Naive thymus-derived CD4-positive, alpha-beta T cell (primary cell): ENCODE measurements at places on chromosomes 5 and 9. TPM values are rescaled to one million over a fixed set of nuclear protein-coding genes. Genes with fewer than 3 reads are reported as not detected.

Gene NKD2
- 4.8 and 6.5 TPM in 2 replicates for total RNA-seq

Gene IFNB1
- not detected for total RNA-seq

DNA sequence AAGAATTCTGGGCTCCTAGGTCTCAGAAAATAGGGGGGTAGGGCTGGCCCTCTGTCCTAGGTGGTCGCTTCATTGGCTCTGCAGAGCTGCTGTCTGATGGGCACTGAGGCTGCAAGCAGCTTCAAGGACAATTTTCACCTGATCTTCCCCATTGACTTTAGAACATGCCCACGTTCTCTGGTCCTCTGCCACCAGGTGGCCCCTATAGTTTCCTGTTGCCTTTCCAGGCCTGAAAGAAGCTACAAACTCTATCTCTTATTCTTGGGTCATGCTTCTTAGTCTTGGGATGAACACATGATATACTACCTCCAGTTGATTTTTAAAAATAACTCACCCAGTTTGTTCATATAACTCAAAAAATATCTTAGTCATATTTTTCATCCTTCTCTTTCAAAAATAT is 26.3 kb downstream of the SPZ1 start:
- DNase-seq = no peak

- no peak for DNase-seq
These were observed 144.8 kb upstream of the DHFR start for GRCh38 chr5:80799573-80799972.

DNA sequence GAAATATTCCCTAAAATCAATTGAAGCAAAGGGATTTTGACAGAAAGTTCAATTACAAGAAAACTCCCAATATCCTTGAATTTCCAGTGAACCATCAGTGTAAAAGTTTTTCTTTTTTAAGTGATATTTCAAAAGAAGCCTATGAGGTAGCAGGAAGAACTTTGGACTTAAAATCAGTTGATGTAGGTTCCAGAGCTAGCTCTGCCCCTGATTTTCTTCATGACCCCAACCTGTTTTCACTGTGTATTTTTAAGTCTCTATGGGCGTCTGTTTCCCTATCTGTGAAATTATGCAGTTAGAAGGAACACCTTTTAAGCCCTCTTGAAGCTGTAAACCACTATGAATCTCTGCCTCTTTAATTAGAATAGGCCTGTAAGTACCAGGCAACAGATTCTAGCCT is 66.2 kb upstream of the SLC1A1 start:
- DNase-seq = no peak
